ENCODE measurements at places on chromosomes 2 and 18. TPM values are rescaled to one million over a fixed set of nuclear protein-coding genes. Genes with fewer than 3 reads are reported as not detected.

DNA sequence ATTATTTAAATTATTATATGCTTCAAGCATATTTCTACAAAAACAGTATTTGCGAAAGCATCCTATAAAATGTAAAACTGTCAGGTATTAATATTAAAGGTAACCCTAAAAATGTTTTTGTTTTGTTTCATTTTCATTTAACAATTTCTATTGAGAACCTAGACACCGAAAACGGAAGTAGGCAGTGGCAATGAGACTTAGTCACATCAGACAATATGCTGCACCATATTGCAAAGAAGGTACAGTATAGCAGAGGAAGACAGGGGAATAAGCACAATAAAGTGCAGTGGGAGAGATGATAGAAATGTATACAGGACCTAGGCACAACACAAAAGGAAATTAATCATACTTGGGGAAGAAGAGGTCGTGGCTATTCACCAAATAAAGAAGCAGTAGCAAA, 12.2 kb downstream of the SCN1A start:
- no peak for DNase-seq

DNA sequence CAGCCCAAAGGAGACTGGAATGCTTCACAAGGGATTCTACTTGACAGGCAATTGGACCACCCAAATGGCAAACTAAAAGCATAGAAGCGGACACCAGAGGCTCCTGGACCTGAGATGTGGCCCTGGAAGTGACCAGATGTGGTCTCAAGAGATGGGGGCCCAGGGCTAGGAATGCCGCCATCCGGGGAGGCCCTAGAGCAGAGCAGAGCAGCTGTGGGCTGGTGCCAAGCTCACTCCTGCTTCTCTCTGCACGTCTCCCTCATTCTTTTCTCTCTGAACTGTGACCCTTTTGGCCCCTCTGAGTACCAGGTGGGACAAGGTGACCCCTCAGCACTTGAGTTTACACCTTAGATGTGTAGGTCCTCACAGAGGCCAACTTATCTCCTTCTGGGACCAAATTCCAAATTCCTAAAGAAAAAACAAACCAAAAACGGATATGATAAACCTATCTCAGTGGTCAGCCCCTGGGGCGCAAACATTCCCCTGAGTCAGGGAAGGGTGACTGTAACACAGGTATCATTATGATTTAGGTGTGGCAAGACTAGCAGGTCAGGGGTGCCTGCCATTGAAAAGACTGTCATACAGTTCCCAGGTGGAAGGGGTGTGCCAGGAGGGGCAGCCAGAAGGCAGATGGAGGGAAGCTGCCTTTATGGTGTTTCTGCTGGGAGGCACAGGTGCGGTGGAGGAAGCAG, 6.5 kb upstream of the IL1R2 start:
- no peak for DNase-seq

DNA sequence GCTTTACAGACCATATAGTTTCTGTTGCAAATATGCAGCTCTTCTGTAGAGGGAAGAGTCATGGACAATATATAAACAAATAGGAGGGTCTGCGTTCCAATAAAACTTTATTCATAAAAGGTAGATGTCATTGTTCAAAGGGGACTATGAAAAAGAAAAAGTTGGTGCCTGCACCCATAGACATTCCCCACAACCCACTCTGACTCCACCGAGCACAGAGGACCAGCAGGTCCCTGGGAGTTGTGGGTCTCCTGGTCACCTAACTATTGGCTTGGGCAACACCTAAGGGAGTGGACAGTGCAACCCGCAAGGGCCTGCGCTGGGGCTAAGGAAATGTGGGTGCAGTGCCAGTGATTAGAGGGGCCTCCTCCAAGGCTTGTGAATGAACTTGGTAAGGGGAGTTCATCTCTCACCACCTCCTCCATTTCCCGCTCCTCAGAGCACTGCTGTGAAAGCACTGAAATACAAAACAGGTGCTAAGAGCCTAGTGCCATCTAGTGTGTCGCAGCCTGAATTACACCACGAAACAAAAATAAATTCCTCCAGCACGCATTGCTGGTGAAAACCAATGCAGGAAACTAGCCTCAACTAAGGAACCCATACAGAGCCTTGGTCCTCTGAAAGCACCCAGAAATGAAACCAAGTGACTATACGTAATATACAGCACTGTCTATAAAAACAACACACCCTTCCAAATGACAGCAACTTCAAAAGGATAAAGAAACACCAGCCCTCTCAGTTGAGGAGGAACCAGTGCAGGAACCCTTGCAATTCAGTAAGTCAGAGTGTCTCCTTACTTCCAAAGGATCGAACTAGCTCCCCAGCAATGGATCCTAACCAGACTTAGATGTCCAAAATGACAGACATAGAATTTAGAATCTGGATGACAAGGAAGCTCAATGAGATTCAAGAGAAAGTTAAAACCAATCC, 166.6 kb downstream of the RNF144A start:
- DNase-seq = no peak

DNA sequence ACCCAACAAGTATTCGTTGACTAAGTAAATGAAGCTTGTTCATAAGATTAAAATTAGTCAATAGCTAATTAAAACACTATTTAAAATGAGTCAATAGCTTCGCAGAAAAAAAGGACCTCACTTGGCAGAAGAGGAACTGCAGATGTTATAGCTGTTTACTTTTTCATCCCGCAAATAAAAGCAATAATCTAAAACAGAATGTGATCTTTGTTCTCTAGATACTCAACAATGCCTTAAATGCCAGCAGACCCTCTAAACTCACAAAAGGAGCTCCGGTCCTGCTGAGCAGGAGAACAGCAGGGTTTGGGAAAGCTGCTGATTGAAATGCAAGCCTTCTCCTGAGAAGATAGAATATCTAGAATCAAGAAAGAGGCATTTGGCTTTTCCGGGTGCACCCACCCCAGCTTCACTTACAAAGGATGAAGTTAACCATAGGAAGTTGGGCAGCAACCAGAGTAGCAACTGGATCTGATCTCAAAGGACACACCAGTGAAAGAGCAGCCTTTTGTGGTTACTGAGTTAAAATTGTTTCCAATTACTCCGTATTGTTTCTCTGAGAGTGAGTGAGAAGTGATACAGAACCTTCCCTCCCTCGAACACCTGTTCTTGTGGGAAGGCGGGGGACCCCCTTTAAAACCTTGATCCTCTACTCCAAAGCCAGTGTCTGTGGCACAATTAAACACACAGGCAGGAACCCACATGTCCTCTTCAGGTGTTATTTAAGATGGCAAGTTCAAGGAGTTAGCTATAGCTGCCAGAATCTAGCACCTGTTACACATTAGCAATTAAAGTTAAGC, 6.8 kb downstream of the CCBE1 start:
- no peak for DNase-seq

DNA sequence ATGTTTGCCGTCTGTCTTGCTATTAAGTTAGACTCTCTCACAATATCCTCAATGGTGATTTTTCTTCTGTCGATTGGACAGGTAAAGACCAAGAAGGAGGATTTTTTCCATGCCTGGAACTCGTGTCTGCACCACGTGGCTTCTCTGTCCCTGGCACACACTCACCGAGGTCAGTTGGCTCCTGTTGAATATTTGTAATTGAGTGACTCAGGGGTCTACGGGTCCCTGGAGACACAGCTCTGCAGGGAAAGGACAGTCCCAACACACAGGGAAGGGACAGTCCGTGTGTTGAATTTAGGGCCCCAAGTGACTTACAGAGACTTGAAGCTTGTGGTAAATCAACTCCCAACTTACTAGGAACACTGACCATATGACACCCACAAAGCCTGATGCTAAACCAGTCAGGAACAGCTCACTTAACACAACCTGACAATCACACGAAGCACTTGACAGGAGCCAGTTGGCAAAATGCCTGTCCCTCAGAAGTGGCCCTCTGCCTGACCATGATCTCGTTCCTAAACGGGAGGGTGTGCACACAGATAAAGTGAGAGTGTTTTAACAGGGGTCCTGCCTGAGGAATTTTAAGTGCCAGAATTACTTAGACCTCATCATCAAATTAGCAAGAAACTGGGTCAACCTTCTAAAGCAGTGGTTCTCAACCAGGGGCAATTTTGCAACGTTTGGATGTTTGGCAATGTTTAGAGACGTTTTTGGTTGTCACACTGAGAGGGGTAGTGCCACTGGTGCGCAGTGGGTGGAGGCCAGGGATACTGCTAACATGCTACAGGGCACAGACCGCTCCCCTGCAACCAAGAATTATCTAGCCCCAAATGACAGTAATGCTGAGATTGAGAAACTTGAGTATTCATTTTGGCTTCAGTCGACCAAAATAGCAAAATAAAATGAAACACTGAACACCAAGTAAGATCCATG, 88.9 kb upstream of the BCL2L11 start:
- no peak for DNase-seq

MYL1 gene
- not detected for polyA plus RNA-seq

KLF11 gene
- polyA plus RNA-seq = 20.7 TPM

TCF23 gene
- 0.08 TPM for polyA plus RNA-seq

TRMT61B gene
- 15.0 TPM for polyA plus RNA-seq

All from urinary bladder (tissue), 4 donors.